Renal cortical epithelial cell (primary cell): ENCODE measurements at places on chromosomes 7 and 10.

- DNase-seq, result no peak
These were observed 64.0 kb upstream of the WAC start for GRCh38 chr10:28468707-28469483.

- DNase-seq, result peak; percentile 10
These were observed 286.3 kb downstream of the TNS3 start for GRCh38 chr7:47295606-47296005.

DNA sequence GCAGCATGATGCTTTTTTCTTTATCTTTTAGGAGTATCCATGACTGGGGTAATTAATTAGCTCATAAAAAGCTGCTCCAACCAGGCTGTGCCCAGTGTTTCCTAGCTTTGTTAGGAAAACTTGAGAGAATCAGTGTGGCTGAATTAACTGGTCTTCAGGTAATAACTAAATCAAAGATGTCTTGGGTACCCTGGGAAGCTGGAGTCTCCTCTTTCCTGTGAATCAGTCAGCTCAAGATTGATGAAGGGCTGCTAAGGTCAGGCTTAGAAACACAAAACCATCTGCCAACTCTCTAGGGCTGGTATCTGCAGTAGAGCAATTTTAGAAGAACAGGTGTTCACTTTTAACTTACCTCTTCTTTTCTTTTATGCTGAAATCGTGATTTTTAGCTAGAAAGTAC is 21.4 kb upstream of the ATOH7 start:
- no peak for DNase-seq

DNA sequence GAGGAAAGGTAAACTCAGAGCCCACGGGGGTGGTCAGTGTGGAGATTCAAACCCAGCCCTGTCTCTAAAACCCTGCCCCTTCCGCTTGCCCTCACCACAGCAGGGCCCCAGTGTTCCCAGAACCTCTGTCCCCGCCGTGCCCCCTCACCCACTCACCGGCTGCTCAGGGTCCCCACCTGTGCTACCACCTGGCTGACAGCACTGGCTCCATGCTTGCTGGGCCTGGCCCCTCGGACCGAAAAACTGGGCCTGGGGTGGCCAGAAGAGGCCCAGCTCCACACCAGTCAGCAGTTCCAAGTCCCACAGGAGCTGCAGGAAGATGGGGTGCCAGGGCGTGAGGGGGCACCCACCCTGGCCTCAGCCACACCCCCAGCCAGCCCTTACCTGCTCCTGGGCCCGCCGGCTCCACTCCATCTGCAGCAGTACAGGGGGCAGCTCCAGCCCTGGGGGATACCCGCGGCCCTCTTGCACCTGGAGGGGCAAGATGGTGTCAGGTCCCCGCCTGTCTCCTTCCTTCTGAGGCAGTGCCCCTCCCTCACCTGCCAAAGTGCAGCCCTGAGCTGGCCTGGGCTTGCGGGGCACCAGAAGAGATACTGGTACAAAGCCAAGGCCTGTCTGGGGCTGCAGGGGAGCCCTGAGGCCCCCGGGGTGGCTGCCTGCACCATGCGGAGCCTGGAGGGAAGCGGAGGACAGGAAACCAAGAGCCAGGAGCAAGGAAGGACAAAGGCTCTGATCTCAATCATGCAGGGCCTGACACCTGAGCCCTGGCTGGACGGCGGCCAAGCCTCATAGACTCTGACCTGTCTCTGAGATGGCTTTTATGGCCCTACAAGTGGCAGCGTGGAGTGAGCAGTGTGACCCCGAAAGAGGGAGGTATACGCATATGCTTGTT is 11.7 kb downstream of the ATP6V1F start:
- no peak for DNase-seq

- peak; percentile 95 for DNase-seq
These were observed 64.9 kb downstream of the ZNF92 start for GRCh38 chr7:65438598-65438997.
